Kasumi-1 (cell line): ENCODE measurements at places on chromosomes 16 and 17.

- DNase-seq: peak; percentile 70
Measured at GRCh38 chr17:59643159-59644140, 23.8 kb downstream of the CLTC start.

- no peak for DNase-seq
Measured at GRCh38 chr17:73091410-73091769, 1.1 kb downstream of the SLC39A11 start.

DNA sequence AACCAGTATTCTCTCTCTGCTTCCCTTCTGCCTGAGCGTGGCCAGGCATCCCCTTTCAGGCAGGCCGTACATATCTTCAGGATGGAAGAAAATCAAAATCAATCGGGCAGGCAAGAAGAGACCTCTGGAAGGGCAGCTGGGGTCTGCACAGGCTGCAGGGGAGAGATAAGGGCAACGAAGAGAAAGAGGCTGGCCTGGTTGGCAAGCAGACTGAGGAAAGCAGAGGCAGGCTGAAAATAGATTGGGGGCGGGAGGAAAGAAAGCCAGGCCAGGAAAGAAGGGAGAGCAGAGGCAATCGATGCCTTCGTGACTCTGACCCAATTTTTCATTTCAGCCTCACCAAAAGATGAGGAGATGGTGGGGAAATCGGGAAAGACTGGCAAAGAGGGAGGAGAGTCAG is 18.1 kb downstream of the PIPOX start:
- no peak for DNase-seq

GRCh38 chr17:1985686-1986085 is 39.4 kb downstream of the RTN4RL1 start:
- no peak for DNase-seq

DNA sequence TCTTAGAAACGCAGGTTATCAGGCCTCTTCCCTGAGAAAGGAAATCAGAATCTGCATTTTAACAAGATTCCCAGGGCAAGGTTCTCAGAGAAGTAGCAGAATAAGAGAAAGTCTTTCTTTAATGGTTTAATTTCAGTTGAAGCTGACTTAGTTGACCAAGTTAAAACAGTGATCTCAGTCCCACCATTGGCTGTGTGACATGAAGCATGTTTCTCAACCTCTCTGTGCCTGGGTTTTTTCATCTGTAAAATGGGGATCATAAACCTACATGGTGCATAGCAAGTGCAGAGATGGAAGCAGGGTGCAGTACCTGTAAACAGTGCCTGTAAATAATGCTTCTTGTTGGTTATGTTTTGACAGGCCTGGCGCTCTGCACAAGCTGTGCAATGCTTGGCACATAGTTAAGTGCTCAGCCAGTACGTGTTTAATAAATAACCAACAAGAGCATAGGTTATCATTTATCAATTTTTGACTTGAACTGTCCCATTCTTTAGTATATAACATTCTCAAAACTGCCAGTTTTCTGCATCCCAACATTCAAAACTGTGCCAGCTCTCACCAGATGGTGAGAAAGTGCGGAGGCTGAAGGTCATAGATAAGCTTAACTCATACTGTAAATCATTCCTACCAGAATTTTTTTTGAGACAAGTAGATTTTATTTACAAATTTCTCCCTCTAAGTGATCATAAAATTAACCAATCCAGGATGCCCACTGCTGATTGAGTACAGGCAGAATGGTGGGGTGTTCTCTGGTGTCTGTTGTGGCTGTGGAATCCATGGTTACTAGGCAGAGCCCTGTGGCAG is 6.9 kb downstream of the C17orf67 start:
- no peak for DNase-seq

DNA sequence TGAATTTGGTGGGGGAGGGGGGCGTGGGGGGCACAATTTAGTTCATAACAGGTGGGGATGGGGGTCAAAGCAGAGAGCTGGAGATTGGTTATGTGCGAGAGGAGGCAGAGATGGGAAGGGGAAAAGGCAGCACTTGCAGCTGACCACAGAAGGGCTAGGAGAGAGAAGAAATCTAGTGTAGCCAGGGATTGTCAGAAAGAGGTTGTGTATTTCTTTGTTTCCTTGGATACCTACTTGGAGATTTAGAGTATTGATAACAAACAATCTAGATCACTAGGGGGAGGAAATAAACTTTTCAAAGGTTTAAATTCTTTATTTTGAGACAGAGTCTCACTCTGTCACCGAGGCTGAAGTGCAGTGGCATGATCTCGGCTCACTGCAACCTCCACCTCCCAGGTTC is 47.1 kb upstream of the YPEL2 start:
- no peak for DNase-seq

- no peak for DNase-seq
Measured at GRCh38 chr17:80664217-80664790, 119.7 kb downstream of the RPTOR start.

DNA sequence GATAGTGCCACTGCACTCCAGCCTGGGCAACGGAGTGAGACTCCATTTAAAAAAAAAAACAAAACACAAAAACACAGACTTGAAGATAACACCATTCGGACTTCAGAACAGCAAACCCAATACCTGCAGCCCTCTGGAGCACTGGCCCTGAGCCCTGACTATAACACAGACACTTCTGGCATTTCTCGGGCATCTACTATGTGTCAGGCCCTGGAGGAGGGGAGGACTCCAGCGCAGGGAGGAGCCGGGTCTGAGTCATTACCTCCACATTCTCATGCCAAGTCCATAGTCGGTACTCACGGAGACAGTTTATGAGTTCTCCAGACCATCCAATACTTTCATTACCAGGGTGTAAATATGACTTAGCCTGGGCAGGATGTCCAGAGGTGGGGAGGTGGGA is 48.8 kb downstream of the PITPNM3 start:
- no peak for DNase-seq

DNA sequence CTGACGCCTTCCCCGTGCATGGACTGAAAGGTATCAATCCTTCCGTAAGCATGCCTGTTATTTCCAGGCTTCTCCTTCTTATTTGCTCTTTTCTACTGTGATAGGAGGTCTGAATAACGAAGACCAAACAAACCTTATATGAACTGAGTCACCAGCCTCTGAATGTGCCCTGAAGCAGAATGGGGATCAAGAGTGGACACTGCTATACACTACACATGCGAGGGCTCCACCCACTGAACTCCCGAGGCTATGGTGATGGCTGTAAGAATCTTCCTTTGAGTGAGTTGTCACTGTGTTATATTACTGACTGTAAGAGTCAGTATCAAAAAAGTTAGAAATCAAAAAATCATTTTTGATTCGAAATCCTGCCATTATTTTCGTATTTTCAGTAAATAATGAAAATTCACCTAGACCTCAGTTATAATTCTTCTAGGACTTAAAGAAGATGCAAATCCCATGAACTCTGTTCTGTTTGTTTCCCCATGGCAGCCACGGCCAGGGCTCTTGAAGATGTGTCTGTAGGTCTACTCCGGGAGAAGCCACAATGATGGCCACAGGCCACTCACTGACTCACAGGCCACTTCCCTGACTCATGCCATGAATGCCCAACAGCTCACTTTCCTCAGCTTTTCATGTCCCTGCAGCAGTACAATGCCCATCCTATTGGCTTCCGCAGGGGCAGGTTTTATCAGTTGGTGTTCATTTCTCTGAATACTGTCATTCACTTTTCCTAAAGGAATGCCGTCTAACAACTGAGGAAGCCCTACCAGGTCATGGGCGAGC is 54.7 kb downstream of the ZZEF1 start:
- no peak for DNase-seq

GRCh38 chr17:59000022-59000421 is 106.7 kb downstream of the TRIM37 start:
- no peak for DNase-seq

DNA sequence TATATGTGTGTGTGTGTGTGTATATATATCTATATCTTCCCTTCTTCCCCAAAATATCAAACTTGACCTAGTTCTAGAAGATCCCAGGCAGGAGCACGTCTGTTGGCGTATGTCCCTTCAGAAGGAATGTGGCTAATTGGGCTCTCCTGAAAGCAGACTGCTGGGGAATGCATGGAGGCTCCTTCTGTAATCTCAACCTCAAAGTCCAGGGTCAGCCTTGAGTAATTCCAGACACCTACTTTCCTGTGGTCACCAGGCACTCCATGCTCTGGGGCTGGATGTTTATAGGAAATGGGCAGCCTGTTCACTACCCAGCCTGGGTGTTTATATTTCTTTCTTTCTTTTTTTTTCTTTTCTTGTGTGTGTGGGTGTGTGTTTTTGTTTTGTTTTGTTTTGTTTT is 13.4 kb downstream of the BCO1 start:
- no peak for DNase-seq

GRCh38 chr17:811051-811784 is 29.1 kb downstream of the MRM3 start:
- no peak for DNase-seq

DNA sequence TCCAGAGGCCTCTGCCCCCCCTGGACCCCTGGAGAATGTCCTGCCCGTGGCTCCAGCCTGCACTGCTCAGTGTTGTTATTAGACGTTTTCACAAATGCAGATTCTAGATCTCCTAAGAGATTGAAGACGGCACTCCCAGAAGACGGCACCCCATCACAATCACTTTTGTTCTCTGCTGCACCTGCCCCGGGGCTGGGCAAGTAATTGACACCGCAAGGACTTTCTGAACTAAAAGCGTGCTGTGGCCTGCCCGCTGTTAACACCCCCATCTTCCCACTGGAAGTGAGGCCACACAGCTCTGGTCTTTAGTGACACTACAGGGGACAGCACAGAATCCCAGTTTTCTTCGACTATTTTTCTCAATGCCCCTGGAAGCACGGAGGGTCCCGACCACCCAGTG is 256.9 kb downstream of the ENGASE start:
- no peak for DNase-seq

DNA sequence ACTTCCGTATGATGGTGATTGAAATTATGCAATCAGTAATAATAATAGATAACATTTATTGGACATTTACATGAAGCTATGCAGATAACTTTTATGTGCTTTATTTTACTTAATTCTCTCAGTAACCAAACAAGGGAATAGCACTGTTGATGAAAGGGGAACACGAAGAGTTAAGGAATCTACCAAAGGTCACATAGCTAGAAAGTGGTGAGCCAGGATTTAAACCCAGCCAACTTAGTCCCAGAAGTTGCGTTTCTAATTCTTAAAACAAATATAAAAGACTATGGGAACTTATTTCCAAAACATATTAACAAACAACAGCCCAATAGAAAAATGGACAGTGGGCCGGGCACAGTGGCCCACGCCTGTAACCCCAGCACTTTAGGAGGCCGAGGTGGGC is 9.7 kb downstream of the SPNS3 start:
- no peak for DNase-seq
